ENCODE measurements at places on chromosomes 12 and 14.
A peak's percentile ranks its signal among the peaks of the same experiment; 100 is the strongest.

GRCh38 chr12:127703026-127703425 is 563.9 kb upstream of the TMEM132C start:
- DNase-seq = no peak

- no peak for DNase-seq
These were observed 38.7 kb downstream of the WIF1 start for GRCh38 chr12:65082406-65082805.

- peak; percentile 3 for DNase-seq
These were observed 260.1 kb upstream of the OR4E1 start for GRCh38 chr14:21933681-21934080.

GRCh38 chr12:49818241-49818895 is 9.8 kb downstream of the NCKAP5L start:
- DNase-seq = no peak

- DNase-seq = peak; percentile 17
These were observed 35.1 kb upstream of the TBC1D15 start for GRCh38 chr12:71804505-71804904.

DNA sequence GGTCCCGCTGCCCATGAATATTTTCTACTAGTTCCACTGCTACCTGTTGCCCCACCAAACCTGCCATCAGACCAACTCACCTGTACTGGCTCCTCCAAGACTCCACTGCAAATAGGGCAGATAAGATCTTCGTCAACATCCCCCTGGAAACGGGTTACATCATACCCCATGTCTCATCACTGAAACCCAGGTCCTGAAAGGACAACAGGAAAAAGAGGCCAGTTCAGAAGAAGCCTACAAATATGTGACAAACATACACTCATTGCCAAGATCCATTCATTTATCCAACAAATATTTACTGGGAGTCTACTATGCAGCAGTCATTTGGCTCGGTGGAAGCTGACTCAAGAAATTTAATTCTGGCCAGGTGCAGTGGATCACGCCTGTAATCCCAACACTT is 7.8 kb downstream of the RNF41 start:
- no peak for DNase-seq

DNA sequence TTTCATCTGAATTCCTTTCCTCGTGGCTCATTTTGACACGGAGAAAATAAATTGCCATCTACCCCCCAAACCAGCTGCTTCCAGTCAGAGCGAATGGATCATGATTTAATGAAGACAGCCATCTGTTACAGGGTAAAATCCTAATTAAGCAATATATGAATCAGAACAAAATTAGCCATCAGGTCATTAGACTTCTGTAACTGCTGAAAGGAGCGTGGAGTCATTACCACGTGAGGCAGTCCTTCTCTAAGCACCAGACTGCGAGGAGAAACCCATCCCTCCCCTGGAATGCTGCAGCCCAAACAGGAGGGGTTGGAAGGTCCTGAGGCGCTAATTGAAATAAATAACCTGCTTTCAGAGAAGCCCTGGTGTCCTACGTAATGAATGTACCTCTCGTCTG is 51.1 kb upstream of the TCL1A start:
- no peak for DNase-seq

- DNase-seq = no peak
These were observed 52.5 kb upstream of the PLEKHG7 start for GRCh38 chr12:92650228-92650822.

- DNase-seq = peak; percentile 76
These were observed 102.0 kb downstream of the PEBP1 start for GRCh38 chr12:118237908-118238307.

Measured in T47D (cell line).